ENCODE measurements at places on chromosomes 3 and 15.

GRCh38 chr3:194404365-194405140 lies 5.5 kb upstream of the GP5 start:
- peak; percentile 47 for DNase-seq

- DNase-seq, result no peak
Observed at GRCh38 chr3:49161808-49162530, 4.2 kb downstream of the CCDC71 start.

DNA sequence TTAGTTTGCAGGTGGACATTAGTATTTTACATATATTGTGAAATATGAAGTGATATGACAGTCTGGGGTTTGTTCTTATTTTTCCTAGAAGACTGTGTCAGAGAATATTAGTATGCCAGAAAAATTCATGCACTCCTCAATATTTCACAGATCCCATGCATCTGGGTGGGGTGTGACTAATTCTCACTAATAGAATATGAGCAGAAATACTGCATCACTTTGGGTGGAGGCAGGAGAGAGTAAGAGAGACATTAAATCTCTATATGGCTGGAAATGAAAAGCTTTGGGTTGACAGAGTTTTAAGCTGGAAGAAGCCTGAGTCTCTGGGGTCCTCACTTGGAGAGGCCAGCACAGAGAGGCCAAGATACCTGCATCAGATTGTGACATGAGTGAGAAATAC lies 101.3 kb upstream of the DPH6 start:
- DNase-seq, result no peak

DNA sequence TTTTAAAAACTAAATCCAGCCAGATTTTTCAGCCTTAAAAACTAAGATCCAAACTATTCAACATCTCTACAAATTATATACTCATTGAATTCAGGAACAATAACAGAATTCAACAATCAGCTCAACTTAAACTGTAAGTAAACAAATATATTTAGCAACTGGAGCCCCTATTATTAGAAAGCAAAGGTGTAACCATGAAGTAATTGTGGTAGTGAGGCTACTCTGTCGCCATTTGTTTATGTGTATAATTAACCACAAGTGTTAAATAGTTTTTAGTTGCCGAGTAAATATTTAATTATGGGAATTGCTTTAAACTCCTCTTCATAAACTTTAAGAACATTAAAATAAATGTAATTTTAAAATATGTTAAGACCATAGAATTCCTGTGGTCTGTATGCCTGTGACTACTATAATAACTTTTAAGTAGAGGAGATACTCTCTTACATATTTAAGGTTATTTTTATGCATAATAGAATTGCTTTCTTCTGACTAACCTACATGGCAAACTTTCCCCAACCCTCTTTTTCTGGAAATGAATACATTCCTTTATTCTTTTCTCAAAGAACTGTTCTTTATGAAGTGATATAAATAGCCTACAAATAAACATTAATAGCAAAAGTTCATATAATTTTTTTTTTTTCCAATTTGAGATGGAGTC lies 51.2 kb downstream of the MFN1 start:
- DNase-seq, result no peak

GRCh38 chr3:106172780-106173179 lies 304.0 kb upstream of the CBLB start:
- DNase-seq, result no peak

DNA sequence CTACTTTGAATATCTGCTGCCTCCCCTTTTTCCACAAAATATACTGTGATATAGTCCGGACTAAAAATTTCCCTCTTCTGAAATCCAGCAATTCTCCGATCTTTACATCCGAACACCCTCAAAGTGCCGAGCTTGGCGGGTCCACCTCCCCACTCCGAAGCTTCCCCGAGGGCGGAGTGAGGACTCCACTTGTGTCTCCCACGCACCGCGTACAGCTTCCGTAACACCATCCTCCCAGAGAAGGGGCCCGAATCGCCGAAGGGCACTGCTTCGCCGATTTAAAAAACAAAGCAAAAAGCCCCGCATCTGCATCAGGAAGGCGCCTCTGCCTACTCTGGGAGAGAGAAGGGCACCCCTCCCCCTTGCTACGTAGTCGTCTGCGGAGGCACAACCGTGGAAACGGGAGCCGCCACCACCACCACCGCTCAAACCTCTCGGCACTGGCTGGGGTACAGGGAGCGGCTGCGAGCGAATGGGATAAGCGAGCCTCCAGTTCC lies 551 bp downstream of the NCBP2 start:
- peak; percentile 56 for DNase-seq

GRCh38 chr3:127655641-127656040 lies 17.1 kb upstream of the ABTB1 start:
- DNase-seq, result no peak

DNA sequence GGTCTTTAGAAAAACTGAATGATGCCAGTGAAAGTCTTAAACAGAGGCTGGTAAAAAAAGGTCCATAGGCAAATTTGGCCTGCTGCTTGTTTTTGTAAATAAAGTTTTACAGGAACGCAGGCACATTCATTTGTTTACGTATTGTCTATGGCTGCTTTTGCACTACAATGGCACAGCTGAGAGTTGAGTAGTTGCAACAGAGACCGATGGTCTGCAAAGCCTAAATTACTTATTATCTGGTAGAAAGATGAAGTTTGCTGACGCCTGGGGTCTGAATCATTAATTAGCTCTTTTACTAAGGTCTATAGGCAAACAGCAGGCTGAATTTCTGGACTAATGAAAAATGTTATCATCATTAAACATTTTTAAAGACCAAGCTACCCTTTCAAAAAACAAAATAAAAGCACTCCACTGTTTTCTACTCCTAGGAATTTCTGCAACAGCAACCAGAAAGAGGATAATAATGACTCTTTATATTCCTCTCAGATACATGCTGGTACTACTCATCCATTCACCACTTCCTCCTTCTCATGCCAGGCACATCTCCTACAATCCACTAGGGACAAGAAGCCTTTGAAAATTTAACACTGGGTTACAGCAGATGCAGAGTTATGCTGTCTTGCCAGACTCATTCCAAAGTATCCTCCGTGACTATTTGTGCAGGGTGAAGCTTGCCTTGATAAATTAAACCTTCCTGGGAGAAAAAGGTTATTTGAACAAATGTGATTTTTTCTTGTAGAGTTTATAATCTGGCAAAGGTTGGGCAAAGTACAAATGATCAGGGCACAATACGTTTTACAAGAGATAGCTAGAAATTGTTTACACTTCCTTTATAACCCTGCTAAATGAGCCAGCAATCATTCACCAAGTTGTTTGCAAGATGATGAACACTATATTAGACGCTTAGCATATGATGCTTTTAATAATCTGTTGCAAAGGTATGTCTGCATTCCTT lies 6.0 kb downstream of the GATM start:
- no peak for DNase-seq

- DNase-seq, result no peak
Observed at GRCh38 chr15:64816452-64816851, 9.0 kb downstream of the PIF1 start.

GRCh38 chr3:127339928-127340861 lies 52.3 kb upstream of the PRR20G start:
- DNase-seq, result no peak

DNA sequence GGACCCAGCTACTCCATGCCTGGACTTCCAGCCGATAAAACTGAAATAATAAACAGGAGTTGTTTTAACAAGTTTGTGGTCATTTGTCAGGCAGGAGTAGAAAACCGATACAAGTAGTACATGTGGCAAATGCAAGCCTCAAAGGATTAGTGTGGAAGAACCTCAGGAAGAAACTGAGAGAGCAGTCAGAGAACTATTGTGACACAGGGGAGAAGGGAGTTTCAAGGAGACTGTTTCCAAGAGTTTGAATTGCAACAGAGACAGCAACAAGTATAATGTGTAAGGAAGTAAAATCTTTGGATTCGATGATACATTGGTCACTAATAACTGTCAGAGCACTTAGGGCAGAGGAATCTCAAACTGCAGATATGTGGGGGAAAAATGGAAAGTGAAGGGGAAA lies 450.6 kb upstream of the ARHGEF26 start:
- no peak for DNase-seq

GRCh38 chr3:125462722-125463299 lies 57.2 kb downstream of the SNX4 start:
- no peak for DNase-seq

Data from stimulated activated CD4-positive, alpha-beta T cell treated with anti-CD3 and anti-CD28 coated beads, Interleukin-2, amount 100 ng/mL, for 48 hours (primary cell).